ENCODE measurements at places on chromosomes 7 and 10. TPM values are rescaled to one million over a fixed set of nuclear protein-coding genes. Genes with fewer than 3 reads are reported as not detected.
A peak's percentile ranks its signal among the peaks of the same experiment; 100 is the strongest.

RELN gene
- 0.57 TPM for total RNA-seq

PCLO gene
- total RNA-seq: 3.2 TPM

TFEC gene
- 1.6 TPM for total RNA-seq

HOXA2 gene
- 0.30 TPM for total RNA-seq

SLC25A28 gene
- 24.8 TPM for total RNA-seq

NEURL1 gene
- total RNA-seq: 0.54 TPM

OR2A12 gene
- total RNA-seq: not detected

ERCC6 gene
- total RNA-seq: 21.6 TPM

- DNase-seq: no peak
Observed at GRCh38 chr7:81600608-81601007, 169.2 kb downstream of the HGF start.

DNA sequence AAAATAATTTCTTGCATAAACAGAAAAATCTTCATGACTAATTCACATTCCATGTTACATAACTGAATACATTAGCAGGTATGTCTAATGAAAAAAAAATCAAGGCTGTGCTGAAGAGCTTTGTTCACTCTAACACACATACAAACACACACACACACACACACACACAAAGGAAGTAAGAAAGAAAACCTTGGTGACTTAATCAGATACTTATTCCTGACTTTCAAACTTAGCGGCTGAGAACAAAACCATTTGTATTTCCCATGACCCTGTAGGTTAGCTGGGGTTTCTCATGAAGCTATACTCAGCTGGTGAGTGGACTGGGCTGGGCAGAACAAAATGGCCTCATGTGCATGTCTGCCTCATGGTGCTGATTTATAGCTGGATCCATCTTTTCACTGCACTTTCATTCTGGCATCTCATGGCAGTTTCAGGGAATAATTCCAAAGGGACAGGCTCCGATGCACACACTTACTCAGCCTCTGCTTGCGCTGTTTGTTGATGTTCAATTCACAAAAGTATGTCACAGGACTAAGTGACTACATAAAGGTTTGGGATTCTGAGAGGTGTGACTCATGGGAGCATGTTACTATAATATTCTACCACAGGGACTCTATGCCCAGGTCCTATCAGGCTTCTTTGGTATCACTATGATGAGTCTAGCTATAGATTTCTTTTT lies 161.2 kb downstream of the PCLO start:
- DNase-seq: no peak

DNA sequence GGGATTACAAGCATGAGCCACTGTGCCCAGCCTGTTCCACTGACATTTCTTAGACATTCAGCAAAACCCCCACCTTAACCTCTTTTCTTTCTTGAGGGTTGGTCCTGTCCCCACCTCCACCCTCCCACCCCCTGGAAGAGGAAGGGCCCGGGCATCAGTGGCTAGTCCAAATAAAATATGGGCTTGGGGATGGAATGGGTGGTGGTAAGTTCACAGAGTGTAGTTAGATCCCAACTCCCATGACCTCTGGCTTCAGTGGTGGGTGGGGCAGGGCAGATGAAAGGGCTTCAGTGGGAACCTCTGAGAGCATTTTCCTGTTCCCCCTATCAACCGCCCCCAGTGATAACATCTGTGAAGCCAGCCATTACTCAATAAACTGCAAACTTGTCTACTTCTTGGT lies 9.8 kb downstream of the SFXN3 start:
- DNase-seq: no peak

GRCh38 chr7:71769326-71769725 lies 637.4 kb downstream of the GALNT17 start:
- no peak for DNase-seq

GRCh38 chr10:93139059-93139655 lies 65.5 kb downstream of the CYP26A1 start:
- DNase-seq: no peak

DNA sequence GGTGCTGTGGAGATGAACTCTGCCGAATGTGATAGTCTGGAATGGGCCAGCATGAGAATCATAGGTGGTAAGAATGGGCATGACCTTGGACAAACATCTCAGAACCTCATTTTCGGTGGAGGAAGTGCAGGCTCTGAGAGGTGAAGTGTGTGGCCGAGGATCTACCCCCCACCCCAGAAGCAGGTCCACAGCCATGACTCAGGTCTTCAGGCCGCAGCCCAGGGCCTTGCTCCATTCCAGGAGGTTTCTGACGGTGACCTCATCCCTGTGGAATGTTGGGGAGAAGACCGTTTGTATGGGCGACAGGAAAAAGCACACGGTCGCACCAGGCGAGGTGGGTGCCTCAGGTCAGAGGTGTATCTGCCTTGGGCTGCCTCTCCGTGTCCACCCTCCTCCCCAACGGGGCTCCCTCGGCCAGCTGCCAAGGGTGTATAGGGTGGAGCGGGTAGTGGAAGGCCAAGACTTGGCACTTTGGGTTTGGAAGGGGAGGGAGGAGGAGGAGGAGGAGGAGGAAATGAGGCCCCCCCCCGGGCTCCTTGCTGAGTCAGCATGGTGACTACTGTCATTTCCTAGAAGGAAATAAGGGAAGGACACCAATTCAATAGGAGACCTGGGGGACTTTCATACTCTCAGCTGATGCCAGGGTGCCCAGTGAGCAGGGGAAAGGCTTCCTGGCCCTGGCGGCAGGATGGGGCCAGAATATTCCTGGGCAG lies 168.0 kb upstream of the RHEB start:
- no peak for DNase-seq

GRCh38 chr10:90775351-90776028 lies 82.3 kb downstream of the HTR7 start:
- DNase-seq: no peak

DNA sequence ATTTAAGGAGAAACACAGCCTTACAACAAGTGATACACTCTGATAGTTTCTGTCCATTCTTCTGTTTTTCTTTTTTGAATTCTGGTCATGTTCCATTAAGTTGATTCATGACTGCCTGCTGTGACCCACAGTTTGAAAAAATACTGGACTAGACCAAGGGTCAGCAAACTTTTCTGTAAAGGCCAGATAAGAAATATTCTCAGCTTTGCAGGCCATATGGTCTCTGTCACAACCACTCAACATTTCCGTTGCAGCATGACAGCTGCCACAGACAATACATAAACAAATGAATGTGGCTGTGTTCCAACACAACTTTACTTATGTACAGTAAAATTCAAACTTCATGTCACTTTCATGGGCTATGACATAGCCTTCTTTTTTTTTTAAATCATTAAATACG lies 156.7 kb downstream of the PLXNA4 start:
- DNase-seq: no peak

- DNase-seq: peak; percentile 54
Observed at GRCh38 chr7:158017111-158018097, 570.2 kb downstream of the PTPRN2 start.

DNA sequence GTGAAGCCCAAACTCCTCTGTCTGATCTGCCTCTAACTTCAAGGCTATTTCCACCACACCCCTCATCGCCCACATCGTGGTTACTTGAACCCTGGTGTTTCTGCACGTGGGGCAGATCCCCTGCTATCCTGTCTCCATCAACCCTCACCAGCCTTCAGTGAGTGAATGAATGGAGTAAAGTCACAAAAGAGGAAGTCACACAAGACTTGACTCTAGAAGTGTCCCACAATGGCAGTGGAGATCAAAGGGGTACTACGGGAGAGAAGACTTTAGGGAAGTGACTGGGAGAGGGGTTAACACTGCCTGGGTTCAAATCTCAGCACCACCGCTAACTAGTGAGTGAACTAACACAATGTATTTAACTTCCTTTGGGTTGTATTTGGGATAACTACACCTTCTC lies 85.9 kb downstream of the COBL start:
- no peak for DNase-seq

DNA sequence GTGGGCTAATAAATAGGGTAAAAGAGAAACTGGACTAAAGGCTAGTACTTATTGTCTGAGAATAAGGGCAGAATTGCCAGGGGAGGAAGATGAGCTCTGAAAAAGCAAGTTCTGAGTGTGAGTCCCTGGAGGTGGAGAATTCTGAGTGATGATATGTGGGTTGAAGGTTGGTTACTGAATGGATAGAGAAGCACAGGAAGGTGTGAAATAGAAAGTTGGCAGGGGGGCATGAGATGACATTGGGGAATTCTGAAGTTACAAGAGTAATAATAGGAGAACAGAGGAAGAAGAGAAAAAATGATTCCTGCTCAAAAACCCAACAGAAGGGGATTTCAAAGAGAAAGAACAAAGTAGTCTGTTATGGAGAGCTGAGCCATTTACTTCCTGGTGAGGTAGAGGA lies 76.9 kb downstream of the PRKCQ start:
- DNase-seq: no peak

DNA sequence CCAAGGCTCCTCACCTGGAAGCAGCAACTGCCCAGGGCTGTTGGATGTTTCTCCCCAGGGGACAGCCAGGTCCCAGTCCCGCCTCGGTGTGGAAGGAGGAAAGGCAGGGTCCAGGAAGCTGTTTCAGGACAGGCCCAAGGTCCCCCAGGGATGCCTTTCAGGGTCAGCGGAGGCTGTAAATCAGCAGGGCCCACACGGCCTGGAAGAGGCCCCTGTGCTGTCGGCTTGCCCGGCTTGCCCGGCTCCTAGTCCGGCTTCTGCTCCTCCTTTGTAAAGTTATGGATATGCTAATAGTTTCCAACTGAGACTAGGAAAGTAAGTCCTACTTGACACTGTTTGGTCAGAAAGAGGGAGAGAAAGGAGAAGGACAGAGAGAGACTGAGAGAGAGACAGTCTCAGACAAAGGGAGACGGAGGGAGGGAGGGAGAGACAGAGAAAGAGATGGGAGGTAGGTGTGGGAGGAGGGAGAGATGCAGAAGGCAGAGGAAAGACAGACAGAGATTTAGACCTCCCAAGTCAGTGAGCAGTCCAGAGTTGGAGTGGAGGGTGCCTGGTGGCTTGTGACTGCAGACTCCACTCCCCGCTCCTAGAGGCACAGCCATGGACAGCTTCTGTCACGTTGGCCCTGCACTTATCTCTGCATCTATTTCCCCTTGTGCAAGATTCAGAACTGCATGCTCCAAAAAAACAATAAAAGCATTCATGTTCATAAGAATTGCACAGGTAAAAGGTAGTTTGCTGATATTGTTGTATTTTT lies 10.5 kb downstream of the IKZF1 start:
- DNase-seq: no peak

GRCh38 chr10:132742837-132743194 lies 43.1 kb downstream of the NKX6-2 start:
- no peak for DNase-seq

- DNase-seq: no peak
Observed at GRCh38 chr7:54111814-54112511, 430.2 kb upstream of the VSTM2A start.

Data from cardiac septum (tissue), 1 donor.